ENCODE measurements at places on chromosomes 6 and 20.

DNA sequence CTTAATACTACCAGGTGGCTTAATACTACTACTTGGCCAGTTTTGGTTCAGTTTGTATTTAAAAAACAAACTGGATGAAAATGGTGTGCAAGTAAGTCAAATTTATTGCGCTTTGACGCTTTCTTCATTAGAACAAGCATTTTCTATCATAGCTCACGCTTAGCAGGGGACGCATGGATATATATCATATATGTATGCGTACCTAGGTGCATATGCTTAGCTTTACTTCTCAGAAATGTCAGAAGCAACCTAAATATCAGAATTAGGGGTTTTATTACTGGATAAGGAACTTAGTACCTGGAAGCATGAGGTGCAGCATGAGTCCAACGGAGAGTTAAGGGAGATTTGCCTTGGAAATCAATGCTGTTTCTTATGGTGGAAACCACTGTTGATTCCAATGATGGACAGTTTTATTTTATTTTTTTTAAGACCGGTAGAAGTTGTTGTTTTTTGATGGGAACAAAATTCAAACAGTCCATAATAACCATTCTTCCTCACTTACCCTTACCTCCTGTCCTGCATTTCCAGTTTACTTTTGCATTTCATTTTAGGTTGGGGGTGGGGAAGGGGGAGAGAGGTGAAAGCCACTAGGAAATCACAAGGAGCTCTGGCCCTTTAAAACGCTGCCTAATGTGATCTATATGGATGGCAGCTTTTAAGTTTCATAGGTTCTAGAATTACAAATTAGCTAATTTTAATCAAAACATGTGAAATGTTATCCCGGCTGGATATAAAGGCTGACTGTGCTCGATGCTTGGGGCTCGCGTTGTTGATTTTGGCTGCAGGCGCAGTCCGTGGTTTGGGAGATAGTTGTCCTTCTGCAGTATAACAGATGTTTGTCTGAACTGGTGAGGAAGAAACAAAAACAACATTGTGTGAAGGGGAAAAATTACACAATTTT, 2.1 kb downstream of the SOBP start:
- DNase-seq, result no peak

GRCh38 chr6:77834591-77834996, 181.8 kb downstream of the MEI4 start:
- DNase-seq, result no peak

DNA sequence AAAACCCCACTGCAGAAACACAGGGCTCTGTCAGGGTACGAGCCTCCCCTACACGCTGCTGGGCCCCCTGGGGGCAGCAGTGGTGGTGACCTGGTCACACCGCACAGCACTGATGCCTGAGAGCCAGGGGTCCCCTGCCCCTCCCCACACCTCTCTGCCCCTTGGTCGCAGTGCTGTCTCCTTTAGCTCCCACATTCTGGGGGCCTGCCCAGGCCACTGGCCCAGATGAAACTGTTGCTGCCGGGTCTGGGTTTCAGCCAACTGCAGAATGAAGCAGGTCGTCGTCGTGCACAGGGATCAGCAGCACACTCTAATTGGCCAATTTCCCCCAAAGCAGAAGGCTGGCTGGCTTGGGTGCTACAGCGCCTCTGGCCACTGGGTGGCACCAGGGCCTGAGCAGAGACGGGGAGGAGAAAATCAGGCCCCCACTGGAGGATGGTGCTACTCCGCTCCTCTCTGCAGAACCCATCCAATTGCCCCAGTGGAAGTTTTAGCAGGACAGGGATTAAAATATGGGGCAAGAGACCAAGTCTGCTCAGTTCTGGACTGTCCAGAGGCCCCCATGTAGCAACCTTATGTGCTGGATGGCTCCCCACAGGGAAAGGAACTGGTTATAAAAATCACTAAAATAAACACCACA, 26.1 kb downstream of the DIDO1 start:
- peak; percentile 23 for DNase-seq

GRCh38 chr6:17869753-17870050, 117.7 kb downstream of the KIF13A start:
- no peak for DNase-seq

GRCh38 chr6:52550870-52551269, 26.0 kb downstream of the TRAM2 start:
- DNase-seq, result no peak

DNA sequence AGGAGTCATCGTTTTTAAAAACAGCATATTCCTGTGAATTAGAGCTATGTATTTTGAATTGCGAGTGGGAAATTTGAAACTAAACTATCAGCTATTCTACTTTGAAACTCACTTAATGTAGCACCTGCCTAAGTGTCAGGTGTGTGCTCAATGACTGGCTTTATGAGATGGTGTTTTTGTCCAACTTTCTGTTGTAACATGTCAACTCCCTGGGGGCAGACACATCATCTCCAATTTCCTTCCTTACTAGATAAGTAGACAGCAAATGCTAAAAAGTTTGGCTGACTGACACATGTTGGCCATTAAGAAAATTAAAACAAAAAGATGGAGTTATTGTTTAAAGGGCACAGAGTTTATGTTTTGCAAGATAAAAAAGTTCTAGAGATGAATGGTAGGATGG, 226.9 kb downstream of the TFAP2B start:
- no peak for DNase-seq

- no peak for DNase-seq
Measured at GRCh38 chr6:62298745-62299392, 12.8 kb upstream of the KHDRBS2 start.

DNA sequence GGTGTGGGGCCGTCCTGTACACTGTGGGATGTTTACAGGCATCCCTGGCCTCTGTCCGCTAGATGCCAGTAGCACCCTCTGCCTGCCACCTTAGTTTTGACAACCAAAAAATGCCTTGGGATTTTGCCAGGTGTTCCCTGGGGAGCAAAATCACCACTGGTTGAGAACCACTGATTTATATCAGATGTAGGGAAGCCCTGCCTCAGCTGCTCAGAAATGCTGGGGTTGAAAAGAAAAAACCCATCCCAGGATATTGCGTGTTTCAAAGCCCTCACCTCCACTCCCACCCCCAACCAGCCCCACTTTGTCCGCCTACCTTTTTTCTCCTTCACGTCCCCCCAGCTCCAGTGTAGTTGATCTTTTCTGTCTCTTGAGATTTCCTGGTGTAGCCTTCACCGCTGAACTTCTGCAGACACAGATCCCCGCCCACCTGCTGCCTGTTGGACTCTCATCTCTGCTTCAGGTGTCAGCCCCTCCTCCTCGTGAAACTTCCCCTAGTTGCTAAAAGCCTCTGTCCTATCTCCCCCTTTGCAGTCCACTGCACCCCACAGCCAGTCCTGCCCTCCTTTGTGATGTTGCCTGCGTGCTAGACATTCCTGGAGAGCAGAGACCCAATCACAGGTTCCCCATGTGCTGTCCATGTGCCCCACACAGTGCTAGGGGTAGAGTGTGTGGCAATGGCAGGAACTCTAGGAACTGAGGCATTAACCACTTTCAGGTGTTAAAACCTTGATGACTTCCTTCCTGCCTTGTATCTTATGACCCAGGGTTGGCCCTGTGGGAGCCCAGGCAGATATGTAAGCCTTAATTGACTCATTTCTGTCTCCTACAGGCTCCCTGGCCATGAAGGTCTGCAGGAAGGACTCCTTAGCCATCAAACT, 98.9 kb downstream of the TBC1D7 start:
- no peak for DNase-seq

- no peak for DNase-seq
Measured at GRCh38 chr6:82072121-82072521, 175.4 kb downstream of the IBTK start.

DNA sequence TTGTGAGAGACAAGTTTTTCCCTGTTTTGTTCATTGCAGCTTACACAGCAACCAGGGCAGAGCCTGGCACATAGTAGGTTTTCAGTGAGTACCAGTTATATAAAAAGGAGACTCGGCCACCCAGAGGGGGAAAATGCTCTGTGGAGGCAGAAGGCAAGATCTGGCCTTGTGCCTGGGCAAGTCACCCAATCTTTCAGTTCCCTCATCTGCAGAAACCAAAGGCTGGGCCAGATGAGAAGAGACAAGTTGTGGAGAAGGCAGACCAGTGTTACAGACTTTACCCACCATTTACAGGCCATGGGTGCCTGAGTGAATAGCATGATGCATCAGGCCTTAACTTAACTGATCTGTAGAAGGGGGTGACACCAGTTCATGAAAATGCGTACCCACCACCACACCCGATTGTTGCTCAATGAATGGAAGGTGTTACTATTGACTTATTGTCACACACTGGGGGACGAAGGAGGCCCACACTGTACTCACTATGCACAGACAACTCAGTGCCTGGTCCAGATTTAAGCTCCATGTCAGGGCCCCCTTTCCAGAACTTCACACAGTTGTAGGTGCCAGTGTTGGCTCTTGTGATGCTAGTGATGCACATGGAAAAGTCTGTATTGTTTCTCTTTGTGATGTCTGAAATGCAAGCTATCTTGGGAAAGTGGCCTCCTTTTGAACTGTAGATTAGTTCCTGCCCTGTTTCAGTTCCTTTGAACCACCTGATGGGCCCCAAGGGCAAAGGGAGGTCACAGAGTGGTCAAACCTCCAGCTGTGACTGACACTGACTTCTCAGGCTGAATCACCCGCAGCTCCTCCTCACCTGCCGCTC, 64.3 kb upstream of the SIRPG start:
- no peak for DNase-seq

- no peak for DNase-seq
Measured at GRCh38 chr6:165008971-165009370, 300.4 kb downstream of the C6orf118 start.

- no peak for DNase-seq
Measured at GRCh38 chr6:107047807-107048206, 19.8 kb downstream of the MTRES1 start.

DNA sequence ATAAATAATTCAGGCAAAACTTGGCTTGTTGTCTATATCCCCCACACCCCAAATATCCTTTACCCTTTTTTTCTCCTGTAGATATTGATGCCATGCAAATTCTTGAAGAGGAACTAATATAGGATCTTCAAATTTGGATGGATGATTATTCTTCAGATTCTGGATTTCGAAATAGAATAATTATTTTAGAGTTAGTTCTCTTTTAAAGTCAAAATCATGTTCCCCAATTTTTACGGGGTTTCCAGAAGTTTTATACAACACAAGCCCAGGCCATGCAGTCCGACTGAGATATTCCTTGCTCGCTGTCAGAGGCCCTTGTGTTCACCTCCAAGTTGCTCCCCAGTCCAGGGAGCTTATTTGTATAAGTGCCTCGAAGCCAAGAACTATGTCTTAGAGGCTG, 4.4 kb downstream of the PPIL6 start:
- no peak for DNase-seq

DNA sequence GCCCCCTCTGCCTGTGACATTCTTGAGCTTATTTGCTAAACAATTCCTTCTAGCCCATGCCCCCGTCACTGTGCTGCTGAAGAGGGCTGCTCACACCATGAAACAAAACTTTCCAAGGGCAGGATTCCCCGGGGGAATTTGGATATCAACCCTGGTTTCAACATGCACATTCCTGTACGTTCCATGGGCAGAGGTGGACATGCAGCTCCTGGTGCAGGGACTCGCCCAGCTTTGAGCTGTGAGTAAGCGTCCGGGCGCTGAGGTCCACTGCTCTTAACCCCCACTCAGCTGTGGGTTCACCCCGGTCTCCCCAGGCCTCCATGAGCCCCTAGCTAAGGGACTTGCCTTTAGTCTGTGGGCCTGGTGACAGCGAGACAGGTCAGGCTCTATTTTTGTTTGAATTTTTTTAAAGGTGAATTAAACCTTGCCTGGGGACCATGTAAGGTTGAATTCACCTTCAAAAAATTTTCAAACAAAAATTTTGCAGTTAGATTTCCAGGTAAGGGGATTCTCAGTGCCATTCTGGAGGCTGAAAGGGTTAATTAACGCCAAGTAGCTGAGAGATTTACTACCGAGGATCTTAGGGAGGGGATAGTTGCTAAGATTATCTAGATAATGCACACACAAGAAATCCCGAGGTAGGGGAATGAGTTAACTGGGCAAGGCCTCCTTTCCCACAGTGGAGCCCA, 70.3 kb upstream of the SLC22A23 start:
- DNase-seq, result no peak

- no peak for DNase-seq
Measured at GRCh38 chr6:159311618-159312017, 142.4 kb downstream of the FNDC1 start.

- no peak for DNase-seq
Measured at GRCh38 chr6:9766240-9766915, 648.5 kb downstream of the TFAP2A start.

DNA sequence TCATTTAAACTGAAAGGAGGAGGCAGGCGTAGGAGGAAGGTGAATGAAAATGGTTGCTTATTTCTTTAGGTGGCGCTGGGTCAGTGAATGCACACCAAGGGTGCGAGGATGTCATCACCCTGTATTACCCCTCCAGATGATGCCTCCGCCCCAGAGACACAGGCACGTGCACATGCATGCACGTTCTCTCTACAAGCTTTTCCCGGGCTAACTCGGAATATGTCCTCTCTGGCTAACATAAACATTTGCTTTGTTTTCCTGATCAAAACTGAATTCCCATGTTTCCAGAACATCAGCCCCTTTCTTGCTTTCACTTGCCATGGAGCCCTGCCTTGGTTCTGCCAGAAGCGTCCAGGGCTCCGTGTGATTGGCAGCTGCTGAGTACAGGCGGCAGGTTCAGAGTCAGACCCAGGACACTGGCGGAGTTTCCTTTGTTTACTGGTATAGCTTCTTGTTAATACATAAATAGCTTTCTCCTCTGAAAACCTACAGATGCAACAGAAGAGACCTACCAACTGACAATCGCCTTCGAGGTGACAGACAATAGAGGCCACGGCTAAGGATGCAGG, 131.2 kb upstream of the RPS6KA2 start:
- no peak for DNase-seq

DNA sequence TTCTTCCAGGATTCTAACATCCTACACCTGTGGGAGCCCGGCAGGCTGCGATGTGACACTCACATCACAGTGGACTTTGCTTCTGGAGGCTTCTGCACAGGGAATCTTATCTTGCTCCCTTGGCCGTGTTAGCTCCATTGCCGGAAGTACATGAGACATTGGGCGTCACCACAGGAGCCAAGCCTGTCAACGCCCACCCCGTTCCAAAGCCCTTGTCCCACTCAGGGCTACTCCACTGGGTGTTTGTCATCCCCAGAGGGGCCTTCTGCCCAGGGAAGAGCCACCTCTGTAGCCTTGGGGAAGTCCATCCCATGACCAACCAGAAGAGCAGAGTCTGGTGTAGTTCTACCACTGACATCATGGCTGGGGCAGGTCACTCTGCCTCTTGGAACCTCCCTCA, 1.7 kb downstream of the RAB44 start:
- no peak for DNase-seq

GRCh38 chr20:58260006-58260405, 31.6 kb upstream of the ANKRD60 start:
- DNase-seq, result no peak

GRCh38 chr6:119040636-119041035, 37.8 kb downstream of the FAM184A start:
- no peak for DNase-seq

DNA sequence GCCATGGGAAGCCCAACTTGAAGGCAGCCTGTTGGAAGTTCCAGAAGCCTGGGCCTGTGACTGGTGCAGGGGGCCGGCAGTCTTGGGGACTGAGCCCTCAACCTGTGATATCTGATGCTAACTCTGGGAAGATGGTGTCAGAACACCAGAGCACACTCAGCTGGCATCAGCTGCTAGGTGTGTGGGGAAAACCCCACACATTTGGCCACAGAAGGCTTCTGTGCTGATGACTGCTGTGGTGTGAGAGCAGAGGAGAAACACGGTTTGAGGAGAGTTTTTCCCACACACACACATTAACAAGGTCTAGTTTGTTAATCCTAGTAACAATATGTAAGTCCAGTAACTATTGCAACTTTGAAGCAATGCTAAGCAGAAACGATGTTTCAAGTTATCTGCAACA, 78.0 kb downstream of the PSMB1 start:
- no peak for DNase-seq

- no peak for DNase-seq
Measured at GRCh38 chr20:1373614-1374013, 19.2 kb downstream of the FKBP1A start.

Measured in KG1 (cell line).